ENCODE measurements at places on chromosomes 3 and 15.

GRCh38 chr3:181976526-181976925 is 264.8 kb downstream of the SOX2 start:
- no peak for DNase-seq

GRCh38 chr3:72213296-72214065 is 428.5 kb upstream of the PROK2 start:
- no peak for DNase-seq

GRCh38 chr15:79432345-79433275 is 474 bp downstream of the MINAR1 start:
- DNase-seq, result peak; percentile 62

- DNase-seq, result no peak
These were observed 18.3 kb upstream of the MRPS22 start for GRCh38 chr3:139325551-139325950.

- no peak for DNase-seq
These were observed 9.6 kb downstream of the ZBTB11 start for GRCh38 chr3:101667331-101667730.

DNA sequence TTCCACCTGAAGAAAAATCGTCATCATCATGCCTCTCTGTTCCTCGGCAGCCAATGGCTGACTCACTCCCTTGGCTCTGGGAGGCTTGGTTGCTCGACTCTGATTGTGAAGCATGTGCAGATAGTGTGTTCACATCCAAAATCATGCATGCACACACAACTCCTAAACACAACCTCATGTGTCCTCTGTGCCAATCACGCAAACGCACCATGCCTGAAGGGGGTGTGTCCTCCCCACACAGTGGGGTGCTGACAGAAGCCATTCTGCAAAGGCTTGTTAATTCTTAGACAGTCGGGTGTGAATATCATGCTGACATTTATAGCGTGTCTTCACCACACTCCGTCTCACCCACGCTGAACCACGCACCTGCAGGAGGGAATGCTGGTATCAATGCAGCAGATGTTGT is 11.4 kb upstream of the CCDC174 start:
- DNase-seq, result no peak

- no peak for DNase-seq
These were observed 16.4 kb upstream of the SLC35G2 start for GRCh38 chr3:136802481-136802996.

DNA sequence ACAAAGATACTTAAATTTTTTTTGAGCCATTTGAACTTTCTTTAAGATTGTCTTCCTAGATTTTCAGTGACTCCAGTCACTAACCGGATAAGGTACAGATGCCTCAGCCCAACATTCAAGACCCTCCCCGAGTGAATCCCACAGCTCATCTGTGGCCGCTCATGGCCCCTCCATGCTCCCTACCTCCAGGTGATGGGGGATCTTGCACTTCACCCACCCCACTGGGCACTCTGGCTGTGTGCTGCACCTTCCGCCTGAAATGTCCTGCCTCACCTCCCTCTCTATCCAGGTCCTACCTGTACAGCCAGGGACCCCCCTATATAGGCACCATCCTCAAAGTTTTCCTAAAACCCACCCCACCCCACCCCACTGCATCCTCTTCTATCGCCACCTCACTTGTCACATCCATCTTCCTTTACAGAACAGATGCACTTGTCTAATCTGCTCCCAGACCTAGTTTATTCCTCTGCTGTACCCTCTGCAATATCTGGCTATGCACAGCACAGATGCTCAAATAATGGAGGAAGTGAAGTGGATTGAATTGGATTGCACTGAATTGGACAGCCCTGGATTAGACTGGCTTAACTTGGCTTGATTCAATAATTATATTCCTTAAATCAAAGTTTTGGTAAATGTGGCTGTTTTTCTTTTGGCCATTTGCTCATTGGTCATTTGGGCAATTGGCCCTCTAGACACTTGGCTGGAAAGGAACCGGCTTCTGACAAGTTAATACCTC is 24.5 kb downstream of the NTRK3 start:
- no peak for DNase-seq

DNA sequence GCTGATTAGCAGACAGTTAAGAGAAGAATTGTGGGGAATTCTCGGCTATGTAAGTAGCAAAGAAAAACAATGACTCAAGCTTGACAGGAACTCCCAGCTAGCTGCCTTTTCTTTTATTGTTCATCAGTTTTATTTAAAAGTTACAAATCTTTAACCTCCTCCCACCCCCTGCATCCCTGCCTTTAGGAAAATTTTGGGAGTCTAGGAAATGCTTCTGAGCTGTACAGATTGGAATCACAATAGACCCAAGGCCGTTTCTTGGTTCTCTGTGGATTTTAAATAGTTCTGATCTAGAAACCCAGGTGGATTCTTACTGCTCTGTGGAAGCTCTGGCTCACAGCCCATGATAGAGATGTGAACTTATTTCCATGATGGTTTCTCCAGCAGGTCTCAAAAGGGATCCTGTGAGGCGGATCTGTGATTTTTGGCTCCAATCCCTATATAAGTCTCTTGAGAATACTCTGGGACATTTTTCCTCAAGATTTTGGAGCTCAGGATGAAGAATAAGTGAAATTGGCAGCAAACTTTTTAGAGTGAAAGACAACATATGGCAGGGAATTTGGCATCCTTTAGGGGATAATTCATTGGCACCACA is 312.3 kb downstream of the EPHA3 start:
- DNase-seq, result no peak

GRCh38 chr15:101020451-101020850 is 101.3 kb downstream of the LRRK1 start:
- DNase-seq, result no peak

GRCh38 chr3:173397161-173398110 is at the start of gene NLGN1:
Gene NLGN1, plus strand, starts transcription at chr3:173397744.
- DNase-seq, result peak; percentile 82

GRCh38 chr3:178435575-178435974 is 100.7 kb upstream of the KCNMB2 start:
- no peak for DNase-seq

DNA sequence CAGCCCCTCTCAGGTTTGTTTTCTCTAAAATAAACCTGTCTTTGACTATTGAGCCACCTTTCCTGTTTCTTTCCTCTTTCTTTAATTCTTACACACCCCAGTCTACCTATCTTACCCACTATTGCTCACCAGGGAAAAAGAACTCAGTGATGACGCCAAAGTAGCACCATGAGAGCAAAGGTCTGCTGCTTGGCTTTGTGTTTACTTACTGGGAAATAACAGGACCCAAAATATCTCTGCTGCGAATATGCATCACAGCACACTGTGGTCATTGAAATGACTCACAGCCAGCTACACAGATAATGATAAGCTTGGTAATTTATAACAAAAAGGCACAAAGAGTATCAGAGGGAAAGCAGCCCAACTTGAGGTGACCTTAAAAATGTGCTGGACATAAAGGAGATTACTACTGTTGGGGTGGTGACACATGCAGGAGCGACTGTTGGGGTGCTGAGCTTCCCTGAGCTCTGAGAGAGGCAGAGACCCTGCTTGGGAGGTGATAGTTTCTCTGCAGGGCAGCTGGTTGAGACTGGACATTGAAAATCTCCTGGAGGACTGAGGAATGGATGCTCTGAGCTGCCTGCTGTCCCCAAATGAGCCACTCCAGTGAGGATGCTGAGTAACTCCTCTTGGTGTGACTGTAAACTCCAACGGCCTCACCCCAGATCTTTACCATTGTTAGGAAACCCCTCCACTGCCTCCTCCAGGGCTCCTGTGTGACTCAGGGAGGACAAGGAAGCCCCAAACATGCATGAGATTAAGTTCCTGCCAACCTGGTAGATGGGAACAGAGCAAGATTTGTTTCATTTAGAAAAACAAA is 14.5 kb downstream of the EFCAB12 start:
- no peak for DNase-seq

GRCh38 chr3:179666436-179667035 is 13.7 kb downstream of the USP13 start:
- DNase-seq, result peak; percentile 84

All from cerebellar cortex (tissue), 1 donor.